Hematopoietic multipotent progenitor cell treated with erythropoietin and hydrocortisone succinate and interleukin-3 and kit ligand, for 4 days (in vitro differentiated cells): ENCODE measurements at places on chromosomes 7 and 10.

DNA sequence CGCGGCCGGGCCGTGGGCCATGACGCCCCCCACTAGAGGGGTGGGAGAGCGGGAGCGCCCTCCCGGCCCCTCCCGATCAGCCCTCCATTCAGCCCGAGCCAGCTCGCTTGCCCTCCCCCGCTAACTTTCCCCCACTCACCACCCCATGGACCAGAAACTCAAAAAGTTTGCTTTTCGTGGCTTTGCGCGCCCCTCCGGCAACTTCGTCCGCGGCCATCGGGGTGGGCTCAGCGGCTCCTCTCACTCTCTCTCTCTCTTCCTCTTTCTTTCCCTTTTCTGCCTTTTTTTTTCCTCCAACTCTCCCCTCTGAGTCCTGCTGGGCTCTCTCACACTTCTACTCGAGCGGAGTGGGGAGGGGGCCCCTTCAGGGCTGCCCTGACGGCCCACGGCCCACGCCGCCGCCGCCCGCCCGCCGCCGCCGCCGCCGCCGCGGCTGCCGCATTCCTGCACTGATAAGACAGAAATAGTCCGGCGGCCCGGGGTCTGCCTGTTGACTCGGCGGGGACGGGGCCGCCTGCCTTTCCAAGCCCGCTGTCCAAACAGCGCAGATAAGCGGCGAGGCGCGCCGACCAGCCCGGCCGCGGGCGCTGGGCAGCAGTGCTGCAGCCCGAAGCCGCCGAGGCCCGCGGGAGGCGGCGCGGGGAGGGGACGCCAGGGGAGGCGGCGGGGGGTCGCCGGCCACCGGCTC lies at the start of gene SMARCD3:
Gene SMARCD3, minus strand, starts transcription at position 349 of the 688 bp plus-strand sequence. Its CDS starts 132 bp downstream, at position 217.
- peak; percentile 56 for DNase-seq

DNA sequence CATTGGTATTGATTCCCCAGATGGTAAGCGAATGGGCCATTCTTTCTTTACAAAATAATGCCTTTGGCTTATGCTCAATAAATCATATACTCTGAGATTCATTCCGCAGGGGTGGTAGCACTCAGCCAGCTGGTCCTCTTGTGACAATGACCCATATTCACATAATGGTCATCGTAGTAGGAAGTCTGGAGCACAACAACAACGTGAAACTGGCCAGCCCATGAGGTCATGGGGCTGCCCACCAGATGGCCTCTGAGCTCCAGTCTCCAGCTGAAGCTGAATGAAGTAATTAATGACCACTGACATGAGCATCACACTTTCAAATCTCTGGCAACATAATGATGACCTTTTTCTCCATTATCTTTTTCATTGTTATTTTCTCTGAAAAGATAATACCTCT lies 42.3 kb upstream of the SORCS1 start:
- DNase-seq, result no peak

DNA sequence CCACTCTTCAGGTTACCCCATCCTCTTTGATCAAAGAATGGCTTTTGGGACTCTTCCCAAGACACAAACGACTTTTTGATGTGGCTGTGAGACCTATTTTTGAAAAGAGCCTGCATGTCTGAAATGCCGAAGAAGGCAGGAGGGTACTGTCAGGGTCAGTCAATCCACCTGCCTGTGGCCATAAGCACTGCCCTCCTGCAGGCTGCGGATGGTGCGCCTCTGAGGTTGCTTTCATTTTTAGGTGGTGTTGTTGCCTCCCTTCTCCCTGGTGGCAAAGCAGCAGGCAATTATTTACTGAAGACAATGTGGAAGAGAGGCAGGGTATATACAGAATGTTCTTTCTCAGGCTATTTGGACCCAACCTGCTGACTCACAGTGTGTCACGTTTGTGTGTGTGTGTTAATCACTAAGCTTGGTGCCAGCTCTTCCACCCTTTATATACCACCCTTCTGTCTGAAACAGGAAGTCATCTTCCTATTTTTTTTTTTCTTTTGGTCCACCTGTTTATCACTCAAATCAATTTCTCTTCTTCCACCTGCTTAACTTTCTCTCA lies 1421.2 kb upstream of the CELF2 start:
- DNase-seq, result peak; percentile 23

- DNase-seq, result peak; percentile 90
Measured at GRCh38 chr10:11560076-11560709, 51.3 kb downstream of the USP6NL start.

GRCh38 chr7:19437446-19437845 lies 271.4 kb downstream of the POLR1F start:
- DNase-seq, result no peak

DNA sequence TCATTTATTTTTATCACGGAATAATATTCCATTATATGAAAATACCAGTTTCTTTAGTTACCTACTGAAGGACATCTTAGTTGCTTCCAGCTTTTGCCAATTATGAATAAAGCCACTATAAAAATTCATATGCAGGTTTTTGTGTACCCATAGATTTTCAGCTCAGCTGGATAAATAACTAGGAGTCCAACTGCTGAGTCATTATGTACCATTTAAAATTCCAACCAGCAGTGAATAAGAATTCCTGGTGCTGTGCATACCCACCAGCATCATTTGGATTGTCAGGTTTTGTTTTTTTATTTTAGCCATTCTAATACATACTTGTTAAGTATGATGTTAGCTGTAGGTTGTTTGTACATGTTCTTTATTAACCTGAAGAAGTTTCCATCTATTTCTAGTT lies 14.5 kb downstream of the FAM24B start:
- no peak for DNase-seq
